Right atrium auricular region (tissue), 2 donors: ENCODE measurements at places on chromosomes 1 and 21. TPM values are rescaled to one million over a fixed set of nuclear protein-coding genes. Genes with fewer than 3 reads are reported as not detected.

The BARHL2 gene
- total RNA-seq, result not detected

The C1QB gene
- 82.5 TPM for total RNA-seq

The COL8A2 gene
- 3.5 TPM for total RNA-seq

GRCh38 chr1:233497679-233498078 lies 116.2 kb upstream of the KCNK1 start:
- DNase-seq, result no peak

- no peak for DNase-seq
Observed at GRCh38 chr21:32956061-32956656, 69.6 kb upstream of the OLIG2 start.

- DNase-seq, result no peak
Observed at GRCh38 chr1:198638441-198638840, 399 bp upstream of the PTPRC start.
